ENCODE measurements at places on chromosomes 16 and 17.

DNA sequence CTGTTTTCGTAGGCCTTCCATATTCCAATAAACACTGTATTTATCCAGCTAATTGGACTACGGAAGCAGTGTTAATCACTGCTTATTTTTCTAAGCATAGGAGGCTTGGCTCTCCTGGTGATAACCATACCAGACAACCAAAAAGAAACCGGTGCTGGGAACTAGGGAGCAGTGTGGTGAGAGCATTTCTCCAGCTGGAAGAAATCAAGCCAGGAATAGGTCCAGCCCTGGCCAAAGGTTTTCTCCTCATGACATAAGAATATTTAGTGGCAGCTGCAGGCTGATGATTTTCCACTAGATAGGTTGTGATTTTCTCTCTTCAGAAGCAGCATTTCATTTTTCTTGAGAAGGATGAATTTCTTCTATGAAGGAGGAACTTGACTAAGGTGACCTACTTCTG lies 141.5 kb downstream of the TRIM37 start:
- DNase-seq = no peak

DNA sequence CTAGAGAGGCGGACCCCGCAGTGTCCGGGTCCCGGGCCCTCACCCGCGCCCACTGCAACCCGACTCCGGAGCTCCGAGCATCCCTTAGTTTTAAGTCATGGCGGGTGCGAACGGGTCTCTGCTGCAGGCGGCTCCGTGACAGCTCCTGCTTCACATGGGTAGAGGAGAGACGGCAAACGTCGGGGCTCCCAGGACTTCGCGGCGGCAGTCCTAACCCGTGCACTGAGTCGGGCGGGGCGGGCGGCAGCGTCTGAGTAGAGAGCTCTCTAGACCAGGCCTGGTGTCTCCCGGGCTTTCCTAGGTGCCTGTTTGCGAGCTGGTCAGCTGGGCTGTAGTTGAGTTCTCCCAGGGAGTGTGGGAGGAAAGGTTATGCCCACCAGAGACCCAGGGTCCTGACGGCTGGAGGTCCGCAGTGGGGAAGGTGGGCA lies 345 bp downstream of the TSC2 start:
- DNase-seq = peak; percentile 7

- DNase-seq = no peak
Observed at GRCh38 chr16:66575060-66575459, 4.2 kb upstream of the CMTM2 start.

GRCh38 chr16:72873853-72874252 lies 174.1 kb downstream of the ZFHX3 start:
- DNase-seq = no peak

GRCh38 chr16:75315539-75316306 lies 64.3 kb upstream of the BCAR1 start:
- DNase-seq = no peak

DNA sequence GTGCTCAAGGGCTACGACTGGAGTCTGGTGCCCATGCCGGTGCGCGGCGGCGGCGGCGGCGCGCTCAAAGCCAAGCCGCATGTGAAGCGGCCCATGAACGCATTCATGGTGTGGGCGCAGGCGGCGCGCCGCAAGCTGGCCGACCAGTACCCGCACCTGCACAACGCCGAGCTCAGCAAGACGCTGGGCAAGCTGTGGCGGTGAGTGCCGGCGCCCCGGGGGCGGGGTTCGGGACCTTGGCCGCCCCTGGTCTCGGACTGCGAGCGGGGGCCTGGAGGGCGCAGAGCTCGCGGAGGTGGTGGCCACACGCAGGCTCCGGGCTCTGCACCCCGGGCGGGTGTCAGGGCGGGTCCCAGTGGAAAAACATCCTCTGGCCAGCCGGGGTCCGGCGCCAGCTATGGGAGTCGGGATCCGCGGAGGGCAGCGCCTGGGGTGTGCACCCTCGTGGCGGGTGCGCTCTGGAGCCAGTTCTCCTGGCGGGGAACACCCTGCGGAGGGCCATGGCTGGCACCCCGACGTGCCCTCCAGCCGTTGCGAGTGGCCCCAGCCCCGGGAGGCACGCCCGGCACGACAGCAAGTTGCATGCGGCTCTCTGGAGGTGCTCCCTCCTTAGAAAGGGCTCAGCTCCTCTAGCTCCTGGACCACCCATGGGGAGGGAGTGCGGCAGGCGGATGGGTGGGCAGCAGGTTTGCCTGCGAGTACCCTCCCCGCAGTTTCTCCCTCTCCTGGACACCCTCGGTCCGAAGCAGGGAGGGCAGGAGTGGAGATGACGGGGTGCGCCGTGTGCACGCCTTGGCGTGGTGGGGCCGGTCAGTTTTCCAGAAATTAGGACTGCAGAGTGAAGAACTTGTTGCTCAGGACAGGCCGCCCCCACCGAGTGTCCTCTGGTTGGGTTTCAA lies 824 bp downstream of the SOX8 start:
- DNase-seq = no peak

DNA sequence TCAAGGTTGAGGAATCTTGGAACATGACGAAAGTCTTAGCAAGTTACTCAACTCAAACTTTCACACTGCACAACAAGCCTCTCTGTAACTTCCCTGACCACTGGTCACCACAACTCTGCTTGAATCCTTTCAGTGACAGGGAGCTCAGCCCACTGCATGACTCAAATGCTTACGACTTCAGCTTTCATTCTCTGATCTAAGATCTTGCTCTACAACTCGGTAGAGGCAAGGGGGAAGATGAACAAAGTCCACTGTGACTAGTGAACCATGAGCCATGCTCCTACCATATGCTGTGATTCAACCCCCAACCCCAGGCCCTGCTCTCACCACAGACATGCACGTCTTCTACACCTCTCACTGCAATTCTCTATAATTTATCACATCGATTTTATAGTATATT lies 160.9 kb downstream of the SLC39A11 start:
- no peak for DNase-seq

GRCh38 chr17:7408252-7408727 lies 645 bp downstream of the NLGN2 start:
- DNase-seq = no peak

- no peak for DNase-seq
Observed at GRCh38 chr17:82799591-82799990, 40.2 kb downstream of the ZNF750 start.

GRCh38 chr17:64061178-64061898 lies 40.9 kb upstream of the ICAM2 start:
- DNase-seq = peak; percentile 75

DNA sequence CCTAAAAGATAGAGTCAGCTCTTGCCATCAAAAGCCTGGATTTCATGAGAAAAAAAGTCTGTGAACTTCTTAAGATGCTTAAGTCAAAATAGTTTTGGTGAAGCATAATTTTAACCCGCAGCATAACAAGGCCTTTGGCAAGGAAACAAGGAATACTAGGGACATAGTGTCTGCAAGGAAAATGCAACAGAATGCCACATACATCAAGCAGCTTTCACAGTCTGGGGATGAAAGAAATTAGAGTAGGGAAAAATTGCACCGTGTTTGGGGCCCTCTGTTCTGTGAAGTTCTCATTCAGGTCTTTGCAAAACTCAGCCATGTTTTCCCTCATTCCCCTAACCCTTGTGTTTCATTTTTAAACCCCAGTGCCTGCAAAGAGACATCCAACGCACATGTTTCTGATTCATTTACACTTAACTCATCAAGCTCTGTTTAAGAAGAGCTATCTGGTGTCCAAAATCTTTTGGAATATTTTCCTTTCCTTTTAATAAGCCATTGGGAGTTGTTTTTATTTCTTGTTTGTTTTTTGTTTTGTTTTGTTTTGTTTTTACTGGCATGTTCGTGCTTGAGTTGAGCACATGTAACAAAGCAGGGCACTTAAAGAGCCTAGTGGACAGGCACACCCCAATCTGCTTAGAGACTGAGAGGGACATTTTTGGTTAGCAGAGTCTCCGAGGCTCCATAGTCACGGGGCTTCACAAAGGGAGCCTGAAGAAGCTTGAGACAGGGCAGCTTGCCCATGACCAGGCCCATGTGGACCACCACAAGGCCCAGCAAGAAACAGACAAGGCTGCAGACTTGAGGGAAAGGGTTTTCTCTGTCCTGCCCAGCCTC lies 116.5 kb downstream of the ANKFN1 start:
- DNase-seq = no peak

DNA sequence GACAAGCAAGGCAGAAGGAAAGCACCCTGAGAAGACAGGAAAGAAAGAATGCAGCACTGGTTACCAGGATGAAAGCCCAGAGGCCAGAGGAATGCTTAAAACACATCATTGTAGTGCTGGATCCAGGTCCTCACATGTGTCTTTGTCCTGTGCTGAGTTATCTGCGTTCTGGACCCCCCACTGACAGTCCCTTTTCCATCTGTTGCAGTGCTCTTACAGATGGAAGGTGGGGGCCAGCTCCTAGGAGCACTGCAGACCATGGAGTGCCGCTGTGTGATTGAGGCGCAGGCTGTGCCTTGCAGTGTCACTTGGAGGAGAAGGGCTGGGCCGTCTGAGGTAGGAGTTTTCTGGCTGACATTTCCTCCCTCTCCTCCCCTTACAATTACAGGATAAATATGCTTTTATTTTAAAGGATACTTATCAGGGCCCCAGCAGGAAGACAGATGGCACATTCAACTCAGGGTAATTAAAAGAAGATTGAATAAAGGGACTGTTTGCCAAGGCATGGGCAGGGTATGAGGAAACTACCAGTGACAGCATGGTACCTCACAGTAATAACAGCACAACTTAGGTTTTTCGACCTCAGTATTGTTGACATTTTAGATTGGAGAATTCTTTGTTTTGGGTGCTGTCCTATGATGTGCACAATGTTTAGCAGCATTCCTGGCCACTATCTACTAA lies 3.0 kb downstream of the EME1 start:
- DNase-seq = no peak

DNA sequence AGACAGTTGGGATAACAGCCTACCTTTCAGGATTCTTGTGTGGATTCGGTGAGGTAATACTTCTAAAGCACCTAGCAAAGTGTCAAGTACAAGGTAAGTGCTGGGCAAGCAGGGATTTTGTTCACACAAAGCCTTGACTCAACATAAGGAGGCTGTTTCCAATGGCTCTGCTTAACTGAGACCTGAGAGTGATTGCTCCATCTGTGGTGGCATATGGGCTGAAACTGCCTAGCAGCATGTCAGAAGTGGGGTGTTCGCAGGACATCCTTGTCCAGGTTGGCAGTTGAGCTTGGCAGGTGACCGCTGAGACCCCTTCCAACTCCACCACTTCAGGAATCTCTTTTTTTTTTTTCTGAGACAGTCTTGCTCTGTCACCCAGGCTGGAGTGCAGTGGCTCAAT lies 19.8 kb downstream of the IL4R start:
- no peak for DNase-seq

DNA sequence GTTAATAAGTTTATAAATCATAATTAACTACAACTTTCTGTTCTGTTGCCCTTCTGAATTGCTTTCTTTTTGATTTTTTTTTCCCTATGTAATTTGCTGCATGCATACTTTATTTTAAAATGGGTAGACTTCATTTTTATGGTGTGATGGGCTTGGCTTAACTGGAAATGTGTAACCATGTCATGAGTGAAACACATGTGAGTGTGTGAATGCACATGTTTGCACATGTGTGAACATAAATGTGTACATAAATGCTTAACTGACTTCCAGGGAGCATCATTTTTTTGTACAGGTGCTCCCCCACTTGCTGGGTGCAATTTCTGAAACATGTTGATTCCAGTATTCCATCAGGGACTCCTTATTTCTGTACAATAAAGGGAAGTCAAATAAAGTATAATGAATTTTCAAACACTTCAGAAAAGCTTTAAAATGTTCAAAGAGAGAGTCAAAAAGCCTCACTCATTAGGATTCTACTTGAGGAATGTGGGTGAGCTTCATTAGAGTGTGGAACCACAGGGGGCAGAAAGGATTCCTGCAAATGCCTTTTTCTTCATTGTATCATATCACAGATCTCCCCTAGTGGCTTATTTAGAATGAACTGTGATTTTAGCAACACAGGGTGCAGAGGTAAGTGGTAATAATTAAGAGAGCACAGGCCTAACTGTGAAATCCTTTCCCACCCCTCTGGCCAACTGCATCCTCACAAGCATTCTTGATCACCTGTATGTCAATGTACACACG lies 31.7 kb upstream of the CDH11 start:
- no peak for DNase-seq

DNA sequence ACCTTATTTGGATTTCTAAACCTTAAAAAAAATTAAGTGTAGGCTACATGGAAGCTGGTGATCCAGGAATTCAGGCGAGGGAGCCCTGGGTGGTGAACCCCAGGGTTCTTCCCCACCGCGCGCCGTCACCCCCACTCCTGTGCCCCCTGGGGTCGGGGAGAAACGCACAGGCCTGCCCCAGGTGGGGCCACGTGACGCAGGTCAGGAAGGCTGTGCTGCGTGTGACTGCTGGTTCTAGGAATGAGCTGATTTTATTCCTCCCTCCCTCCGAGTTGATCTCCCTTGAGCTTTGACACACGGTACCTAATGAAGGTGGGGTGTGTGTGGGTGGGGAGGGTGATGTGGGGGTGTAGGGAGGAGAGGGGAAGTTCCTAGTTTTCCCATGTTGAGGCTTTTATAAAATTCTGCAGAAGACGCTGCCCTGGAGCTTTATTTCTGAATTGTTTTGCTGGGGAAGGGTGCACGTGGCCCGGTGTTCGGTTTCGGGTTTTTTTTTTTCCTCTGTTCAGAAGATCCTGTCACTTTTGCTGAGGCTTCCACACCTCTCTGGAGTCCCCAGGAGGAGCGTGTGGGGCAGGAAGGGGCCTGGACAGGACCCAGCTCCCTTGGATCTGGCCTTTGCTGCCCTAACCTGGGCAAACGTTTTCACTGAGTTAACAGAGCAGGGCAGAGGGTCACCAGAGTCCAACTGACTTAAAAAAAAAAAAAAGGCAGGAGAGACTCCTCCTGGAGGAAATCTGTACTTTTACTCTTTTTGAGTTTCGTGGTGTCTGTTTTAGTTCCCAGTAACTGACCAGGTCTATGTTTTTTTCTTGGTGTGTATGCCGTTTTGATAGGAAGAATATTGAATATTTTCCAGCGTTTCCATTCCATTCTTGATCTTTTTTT lies 55.8 kb upstream of the GSE1 start:
- DNase-seq = peak; percentile 32

DNA sequence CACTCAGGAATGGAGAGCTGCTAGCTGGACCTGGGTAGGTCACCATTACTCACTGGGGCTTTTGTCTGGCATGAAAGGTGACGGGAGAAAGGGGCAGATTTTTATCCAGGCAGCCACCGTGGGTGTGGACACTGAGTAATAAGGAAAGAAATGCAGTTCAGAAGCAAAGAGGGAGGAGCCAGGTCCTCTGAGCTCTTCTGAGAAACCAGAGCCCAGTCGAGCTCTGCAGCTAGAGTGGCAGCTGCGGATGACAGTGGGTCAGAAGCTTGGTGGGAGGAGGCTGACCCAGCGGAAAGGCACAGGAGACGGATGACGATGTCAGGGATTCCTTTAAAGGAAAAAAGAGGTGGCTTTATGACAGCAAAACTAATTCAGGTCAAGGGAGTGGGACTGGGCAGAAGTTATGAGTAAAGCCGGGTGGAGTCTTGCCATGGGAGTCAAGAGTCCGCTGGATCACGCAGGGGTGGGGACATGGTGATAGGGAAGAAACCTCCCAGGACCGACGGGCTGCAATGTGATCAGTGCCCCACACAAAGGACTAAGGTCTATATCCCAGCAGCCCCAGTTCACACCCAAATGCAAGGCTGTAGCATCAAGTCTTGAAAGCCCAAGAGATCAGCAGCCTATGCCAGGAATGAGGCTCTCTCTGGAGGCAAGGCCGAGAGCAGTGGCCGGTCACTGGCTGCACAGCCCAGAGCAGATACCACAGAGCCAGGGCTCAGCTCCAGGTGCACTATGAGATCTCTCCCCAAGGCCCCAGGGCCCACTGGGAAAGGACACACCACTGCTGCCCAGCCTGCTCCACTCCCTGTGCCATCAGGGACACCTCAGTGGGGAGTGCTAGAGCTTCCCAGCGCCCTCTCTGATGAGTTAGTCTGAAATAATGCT lies 6.3 kb upstream of the MNT start:
- peak; percentile 88 for DNase-seq

GRCh38 chr16:82609140-82609539 lies 17.6 kb upstream of the CDH13 start:
- DNase-seq = no peak
